Endothelial cell (in vitro differentiated cells): ENCODE measurements at places on chromosomes 3 and 15.

DNA sequence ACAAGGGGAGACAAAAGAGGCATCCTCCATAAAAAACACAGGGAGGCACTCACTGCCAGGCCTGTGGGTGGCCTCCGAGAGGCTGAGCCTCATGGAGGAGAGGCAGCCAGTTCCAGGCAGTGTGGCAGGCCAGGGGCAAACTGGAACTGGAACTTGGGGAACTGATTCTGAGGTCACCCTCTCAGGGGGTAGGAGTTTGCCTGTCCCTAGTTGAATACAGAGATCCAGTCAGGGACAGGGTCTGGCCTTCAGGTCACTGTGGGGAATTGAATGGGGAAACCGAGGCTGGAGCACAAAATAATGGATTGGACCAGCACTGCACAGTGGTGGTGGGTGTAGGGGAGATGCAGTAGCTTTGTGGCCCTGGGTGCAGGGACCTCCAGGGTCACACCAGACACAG is 58.7 kb downstream of the TPRA1 start:
- no peak for DNase-seq

DNA sequence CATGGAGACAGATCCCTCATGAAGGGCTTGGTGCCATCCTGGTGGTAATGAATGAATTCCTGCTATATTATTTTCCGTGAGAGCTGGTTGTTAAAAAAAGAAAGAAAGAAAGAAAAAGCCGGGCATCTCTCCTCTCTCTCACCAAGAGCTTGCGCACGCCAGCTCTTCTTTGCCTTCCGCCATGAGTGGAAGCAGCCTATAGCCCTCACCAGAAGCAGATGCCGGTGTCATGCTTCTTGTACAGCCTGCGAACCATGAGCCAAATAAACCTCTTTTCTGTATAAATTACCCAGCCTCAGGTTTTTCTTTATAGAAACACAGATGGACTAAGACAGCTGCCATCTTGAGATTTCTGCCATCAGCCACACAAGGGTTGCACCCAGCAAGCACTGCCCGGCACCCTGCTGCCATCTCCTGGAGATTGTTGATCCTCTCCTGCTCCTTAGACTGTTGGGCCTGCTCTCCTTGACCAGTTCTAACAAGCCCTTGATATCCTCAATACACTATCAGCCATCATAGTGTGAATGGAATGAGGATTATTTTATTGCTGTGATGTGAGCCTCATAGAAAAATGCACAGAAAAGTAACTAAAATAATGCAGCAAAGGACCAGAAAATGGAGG is 3.5 kb upstream of the AHSG start:
- DNase-seq = no peak

- no peak for DNase-seq
Measured at GRCh38 chr3:9781551-9781950, 10.7 kb downstream of the TADA3 start.

DNA sequence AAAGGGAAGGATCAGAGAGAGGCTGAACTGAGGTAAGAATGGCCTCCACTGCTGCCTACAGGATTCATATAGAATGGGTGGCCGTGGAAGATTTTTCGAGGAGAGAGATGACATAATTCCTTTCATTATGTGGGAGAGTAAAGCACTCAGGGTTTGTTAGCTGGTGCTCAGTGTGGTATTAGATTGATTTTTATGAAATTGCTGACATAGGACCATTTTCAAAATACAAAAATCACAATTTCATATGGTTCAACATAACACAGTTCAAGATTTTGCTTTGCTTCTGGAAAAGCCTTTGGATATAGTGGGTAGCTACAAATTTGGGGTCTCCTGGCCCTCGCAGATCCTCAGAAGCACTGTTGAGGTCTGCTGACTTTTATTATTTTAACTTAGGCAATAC is 95.4 kb downstream of the KCNAB1 start:
- DNase-seq = no peak

- DNase-seq = no peak
Measured at GRCh38 chr15:33454346-33454745, 143.6 kb downstream of the RYR3 start.

DNA sequence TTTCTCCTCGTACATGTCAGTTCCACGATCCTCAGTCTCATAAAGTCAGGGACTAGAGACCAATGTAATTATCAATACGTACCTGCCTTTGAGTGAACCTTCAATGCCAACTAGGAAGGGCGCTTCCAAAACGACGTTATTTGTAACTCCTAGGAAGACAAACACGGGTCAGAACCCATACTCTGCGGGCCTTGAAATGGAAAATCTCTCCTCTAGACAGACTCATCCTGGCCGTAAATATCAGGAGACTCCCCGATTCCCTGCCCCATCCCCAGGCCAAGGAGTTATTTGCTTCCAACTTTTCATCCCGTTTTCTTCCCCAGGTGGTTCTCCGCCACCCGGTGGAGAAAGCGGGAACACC is 578 bp downstream of the OIP5 start:
- DNase-seq = peak; percentile 73
